Umbilical cord (tissue), 2 donors: ENCODE measurements at places on chromosomes 1 and 21.
A peak's percentile ranks its signal among the peaks of the same experiment; 100 is the strongest.

DNA sequence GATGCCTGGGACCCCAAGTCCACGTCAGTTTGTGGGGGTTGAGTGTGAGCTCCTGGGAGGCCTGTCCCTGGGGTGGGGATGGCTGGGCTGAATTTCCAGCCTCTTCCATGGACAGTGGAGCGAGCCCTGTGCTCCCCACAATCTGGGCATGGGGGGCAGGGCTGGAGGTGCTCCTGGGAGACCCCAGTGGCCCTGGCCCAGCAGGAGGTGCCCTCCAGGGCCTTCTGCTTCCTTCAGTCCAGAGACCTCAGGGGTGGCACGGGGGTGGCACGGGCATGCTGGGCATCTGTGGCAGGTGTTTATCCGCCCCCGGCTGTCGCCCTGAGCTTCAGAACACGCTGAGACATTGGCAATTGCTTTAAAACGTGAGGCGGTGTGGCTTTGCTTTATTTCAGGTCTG is 40.9 kb downstream of the MORN1 start:
- no peak for DNase-seq

GRCh38 chr1:33310702-33311101 is 10.2 kb downstream of the A3GALT2 start:
- DNase-seq = no peak

GRCh38 chr1:229076195-229076594 is 194.7 kb upstream of the RAB4A start:
- no peak for DNase-seq

- no peak for DNase-seq
Observed at GRCh38 chr1:205670611-205671430, 9.5 kb downstream of the SLC45A3 start.

DNA sequence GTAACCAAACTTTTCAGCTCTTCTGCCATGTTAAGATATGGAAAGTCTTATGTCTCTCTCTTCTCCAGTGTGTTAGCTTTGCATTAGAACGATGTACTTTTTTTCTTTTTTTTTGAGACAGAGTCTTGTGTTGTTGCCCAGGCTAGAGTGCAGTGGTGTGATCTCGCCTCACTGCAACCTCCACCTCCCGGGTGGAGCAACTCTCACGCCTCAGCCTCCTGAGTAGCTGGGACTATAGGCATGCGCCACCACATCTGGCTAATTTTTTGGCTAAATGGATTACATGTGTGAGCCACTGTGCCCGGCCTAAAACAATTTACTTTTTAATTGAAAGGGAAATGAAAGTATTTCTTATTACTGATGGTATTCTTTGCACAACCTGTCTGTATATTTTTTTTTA is 35.8 kb downstream of the SPEN start:
- DNase-seq = no peak

DNA sequence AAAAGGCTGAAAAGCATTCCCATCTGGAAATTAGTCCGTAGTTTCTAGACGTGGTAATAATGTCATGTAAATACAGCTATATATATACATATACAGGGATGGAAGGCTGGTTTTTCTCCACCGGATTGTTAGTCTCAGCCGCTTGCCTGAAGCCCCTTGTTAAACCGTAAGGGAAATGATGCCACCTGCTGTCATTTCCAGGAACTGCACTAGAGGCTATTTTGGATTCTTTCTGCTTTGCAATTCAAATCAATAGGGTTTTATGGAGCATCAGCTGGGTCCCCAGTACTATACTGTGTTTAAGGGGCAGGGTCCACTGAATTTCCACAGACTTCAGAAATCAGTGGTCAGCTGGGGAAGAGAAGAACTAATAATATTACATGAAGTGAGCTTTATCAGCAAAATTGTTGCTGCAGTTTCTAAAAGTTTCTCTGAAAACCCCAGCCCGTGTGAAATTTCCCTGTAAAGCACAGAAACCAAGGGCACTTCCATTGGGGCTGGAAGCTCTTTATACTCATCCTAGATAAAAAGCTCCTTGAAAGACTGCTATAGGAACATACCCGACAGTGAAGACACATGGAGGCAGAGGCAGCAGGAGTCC is 33.8 kb upstream of the MPZL1 start:
- DNase-seq = peak; percentile 85

- no peak for DNase-seq
Observed at GRCh38 chr1:160064164-160064563, 5.8 kb downstream of the KCNJ10 start.

DNA sequence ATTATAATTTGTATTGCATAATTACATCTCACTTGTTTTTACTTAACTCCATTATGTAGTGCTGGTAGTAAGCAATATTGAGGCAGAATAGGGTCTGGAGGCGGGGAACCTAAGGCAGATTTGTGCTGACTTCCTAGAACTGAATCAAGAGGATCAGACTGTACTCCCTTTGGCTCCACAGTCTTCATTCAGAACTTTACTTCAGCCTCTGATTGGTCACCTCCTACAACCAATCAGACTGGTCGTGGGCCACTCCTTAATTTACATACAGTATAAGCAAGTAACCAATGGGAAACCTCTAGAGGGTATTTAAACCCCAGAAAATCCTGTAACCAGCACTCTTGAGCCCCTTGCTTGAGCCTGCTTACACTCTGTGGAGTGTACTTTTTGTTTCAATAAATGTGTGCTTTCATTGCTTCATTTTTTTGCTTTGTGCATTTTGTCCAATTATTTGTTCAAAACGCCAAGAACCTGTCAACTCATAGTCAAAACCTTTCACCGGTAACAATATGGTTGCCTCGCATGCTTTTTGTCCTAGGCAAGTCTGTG is 31.6 kb downstream of the ZBTB8OS start:
- DNase-seq = no peak

DNA sequence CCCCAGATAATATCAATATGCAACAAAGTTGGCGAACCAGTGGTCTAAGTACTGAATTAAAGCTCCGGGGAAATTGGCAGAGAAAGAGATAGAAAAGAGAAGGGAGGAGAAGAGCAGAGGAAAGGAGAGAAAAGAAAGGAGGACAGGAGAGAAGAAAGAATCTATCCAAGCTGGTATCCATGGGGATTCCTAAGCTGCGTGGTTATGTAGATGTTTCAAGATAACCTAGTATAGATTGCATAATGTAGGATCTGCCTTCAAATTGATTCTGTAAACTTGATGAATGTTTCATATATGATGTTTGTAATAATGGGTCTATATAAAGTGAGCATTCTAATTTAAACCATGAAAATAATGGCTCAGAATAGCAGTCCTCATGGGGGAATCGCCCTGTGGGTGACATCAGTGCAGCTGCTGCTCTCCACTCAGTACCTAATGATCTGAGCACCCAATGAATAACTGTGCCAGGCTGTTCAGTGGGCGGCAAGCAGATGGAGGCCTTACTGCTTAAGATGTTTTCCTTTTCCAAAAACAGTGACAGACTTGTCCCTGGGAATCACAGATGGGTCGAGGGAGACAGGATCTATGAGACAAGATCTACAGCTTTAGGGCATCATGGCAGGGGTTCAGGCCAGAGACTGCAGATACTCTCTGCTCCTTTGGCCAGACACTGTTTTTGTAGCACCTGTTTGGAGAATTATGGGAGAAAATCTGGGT is 78.0 kb downstream of the LAMC2 start:
- DNase-seq = no peak

DNA sequence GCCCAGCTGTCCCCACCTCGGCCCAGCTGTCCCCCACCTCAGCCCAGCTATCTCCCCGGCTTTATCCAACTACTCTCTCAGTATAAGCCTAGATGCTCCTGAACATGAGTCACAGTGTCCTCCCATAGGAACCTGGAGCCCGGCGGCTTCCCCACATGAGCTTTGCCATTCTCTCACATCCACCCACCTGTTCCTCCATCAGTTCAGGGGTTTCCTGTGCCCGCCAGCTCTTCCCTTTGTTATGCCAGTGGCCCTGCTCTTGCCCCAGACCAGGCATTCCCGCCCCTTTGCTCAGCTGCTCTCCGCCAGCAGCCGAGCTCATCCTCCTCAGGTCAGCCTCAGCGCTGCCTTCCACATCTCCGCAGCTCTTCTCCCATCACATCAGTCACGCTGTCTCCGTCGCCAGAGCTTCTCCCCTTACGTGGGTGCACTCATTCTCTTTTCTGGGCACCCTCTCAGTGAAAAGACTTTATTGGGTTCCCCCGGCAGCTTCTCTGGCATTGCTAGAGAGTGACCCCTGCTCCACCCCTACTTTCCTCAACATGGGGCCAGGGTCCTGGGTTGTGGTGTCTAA is 89.5 kb upstream of the CSF3R start:
- DNase-seq = no peak

GRCh38 chr1:64956733-64957441 is 9.5 kb downstream of the JAK1 start:
- peak; percentile 13 for DNase-seq

DNA sequence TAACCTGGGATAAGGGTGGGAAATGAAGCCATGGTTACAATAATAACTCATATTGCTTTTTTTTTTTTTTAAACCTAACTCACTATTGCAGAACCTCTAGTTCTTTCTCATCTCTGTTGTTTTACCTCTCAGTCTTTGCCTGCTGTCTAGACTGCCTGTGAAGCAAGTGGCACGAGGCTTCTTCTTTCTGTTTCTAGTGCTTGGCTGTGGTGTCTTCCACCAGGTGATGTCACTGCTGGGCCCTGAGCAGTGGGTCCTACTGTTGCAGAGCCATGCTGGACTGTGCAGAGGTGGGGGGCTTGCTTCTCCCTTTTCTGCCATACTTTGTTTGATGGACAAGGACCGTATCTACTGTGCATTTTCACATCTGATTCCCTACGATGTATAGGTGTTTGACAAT is 51.7 kb downstream of the ZNF326 start:
- DNase-seq = no peak

DNA sequence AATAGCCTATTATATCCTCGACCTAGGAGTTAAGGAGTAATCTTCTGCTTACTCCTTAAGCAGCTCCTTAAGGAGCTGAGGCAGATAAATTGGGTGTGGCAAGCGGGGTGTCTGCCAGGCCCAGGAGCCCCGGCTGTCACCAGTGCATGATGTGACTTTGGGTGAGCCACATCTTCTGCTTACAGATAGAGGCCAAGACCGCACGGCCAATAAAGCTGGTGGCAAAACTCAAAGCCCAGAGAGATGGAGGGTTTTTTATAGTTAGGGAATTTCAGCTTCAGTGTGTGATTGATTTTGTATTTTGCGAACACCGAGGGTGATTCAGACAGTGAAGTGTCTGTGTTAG is 9.8 kb downstream of the MX2 start:
- DNase-seq = no peak
